ENCODE measurements at places on chromosomes 11 and 22.

- no peak for DNase-seq
Observed at GRCh38 chr11:119187123-119187892, 2.0 kb downstream of the NHERF4 start.

GRCh38 chr22:38629108-38629507 lies 27.1 kb downstream of the FAM227A start:
- DNase-seq, result no peak

DNA sequence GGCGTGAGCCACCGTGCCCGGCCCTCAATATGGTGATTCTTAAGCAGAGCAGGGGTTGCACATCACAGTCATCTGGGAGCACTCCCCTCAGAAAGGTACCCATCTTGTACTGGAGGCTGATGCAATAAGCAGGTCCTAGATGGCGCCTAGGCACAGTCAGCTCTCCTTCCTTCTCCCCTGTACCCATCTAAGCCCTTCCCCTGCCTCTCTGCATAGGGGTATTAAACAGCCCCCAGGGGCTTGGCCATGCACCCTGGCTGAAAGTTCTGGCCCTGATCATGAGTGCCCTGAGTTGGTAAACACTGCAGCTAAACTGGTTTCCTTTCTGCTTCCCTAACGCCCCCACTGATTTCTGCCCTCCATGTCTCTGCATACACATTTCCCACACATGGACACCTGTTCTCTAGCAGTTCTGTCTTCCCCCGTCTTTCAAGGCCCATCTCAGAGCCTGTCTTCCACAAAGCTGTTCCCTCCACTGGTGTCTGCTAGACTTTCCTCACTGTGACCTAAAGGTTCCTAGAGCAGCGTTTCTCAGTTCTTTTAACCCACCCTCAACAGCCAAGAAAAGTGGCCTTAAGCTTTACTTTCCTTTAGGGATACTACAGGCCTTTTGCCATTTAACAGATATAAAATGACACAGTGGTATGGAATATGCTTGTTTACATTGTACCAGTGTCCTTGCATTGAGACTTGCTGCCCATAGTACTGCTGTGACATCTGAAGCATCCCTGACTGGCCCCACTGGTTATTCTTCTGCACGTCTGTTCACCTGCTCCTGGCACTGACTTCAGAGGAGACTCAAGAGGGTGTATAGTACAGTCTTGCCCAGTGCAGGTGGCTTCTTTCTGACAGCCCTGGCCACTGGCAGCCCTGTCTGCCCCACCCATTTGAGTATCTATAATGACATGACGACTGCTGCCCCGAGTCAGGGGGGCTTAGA lies 15.6 kb downstream of the UBE2L3 start:
- no peak for DNase-seq

DNA sequence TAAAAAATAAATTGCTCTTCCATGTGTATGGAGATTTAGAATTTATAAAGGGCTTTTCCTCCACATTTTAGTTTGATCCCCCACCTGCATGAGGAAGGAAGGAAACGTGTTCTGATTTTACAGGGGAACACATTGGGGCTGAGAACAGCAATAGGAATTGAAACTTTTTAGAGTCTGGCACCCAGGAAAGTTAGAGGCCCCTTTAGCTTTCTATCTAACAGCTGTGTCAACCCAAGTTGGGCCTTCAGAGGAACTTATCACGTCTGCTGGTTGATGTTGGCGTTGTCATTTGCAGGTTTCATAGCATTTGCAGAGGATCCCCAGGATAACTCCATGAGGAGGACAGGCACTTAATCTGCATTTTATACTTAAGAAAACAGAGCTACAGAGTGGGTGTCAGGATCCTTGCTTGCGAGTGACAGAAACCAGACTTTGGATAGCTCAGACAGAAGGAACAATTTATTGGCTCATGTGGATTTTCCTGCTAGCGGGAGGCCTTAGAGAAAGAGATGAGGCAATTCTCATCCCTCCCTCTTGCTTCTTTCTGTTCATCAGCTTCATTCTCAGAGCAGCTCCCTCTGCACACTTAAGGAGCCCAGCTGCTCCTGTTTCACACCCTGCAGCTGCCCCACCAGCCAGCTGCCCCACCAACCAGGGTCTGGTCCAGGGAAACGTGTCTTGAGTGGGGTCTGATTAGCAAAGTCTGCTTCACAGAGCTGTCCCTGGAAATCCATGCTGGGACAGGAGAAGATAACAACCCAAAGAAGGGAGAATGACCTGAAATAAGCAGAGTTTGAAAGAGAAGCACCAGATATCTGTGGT lies 92.5 kb upstream of the OR4B1 start:
- no peak for DNase-seq

- no peak for DNase-seq
Observed at GRCh38 chr11:2136952-2137201, 2.3 kb downstream of the IGF2 start.

- DNase-seq, result no peak
Observed at GRCh38 chr11:60982184-60982583, 10.7 kb downstream of the CD6 start.

- no peak for DNase-seq
Observed at GRCh38 chr22:35257002-35257320, 332 bp upstream of the HMGXB4 start.

DNA sequence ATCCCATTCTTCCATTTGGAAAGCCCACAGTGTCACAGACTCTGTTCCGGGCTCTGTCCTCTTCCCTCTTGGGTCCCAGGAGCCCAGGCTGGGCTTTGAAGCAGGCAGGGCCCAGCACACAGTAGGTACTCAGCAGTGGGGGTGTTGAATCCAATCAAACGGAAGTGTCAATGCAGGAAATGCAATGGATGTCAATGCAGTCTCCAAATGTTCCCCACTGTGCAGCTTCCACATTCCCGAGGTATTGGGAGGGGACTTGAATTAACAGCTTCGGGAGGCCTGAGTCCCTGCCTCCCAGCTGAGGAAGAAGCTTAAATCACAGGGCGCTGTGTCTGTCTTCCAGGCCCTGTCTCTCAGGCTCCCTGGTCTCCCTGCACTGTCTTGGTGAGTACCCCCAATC lies 21.8 kb upstream of the SMIM35 start:
- no peak for DNase-seq

DNA sequence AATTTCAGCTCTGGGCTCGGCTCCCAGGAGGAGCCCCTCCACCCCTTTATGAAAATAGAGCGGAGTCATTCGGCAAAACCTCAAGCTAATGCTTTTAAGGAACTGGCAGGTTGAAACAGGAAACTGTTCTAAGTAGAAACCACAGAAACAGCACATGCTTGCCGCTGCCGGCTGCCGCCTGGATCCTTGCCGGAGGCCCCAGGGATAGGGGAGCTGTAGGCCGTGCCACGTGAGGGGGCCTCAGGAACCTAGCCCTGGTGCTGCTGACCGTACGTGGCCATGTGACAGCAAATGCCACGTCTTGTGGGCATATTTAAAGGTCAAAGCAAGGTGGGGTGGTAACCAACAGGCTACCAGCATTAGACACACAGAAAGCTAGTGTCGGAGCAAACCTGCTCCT lies 77.9 kb upstream of the TIMP3 start:
- DNase-seq, result peak; percentile 10

DNA sequence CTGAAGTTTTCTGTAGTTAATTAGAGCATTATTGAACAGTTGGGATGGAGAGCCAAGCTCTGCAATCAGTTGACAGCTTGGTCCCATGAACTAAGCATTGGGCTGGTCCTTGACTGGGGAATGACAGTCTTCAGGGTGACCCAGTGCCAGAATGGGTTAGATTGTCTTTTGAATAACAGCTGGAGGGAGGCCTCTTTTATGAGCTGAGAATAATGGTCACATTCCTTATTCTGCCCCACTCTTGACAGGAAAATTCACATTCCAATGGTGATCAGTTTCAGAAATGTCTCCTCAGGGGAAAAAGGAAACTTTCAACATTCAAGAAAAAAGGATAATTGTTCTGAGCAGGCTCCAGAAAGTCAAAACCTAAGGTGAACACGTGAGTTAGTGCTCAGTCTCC lies 113.9 kb downstream of the KIRREL3 start:
- no peak for DNase-seq

- DNase-seq, result no peak
Observed at GRCh38 chr11:86999859-87000753, 37.6 kb upstream of the TMEM135 start.

DNA sequence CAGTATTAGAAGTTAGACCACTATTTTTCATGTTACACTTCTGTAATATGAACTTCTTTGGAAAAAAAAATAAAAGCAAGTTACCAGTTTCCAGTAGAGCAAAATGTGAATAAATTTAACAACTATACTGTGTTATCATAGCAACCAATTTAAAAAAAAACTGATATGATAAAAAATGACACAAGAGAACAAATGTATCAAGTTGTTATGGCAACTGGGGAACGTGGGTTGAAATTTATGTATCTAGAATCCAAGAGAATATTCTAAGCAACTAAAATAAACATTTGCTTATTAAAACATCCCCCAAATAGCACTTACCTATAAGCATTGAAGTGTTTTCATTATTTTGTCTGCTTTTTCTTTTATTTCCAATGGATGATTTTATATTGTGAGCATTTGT lies 442.4 kb downstream of the DLG2 start:
- no peak for DNase-seq

DNA sequence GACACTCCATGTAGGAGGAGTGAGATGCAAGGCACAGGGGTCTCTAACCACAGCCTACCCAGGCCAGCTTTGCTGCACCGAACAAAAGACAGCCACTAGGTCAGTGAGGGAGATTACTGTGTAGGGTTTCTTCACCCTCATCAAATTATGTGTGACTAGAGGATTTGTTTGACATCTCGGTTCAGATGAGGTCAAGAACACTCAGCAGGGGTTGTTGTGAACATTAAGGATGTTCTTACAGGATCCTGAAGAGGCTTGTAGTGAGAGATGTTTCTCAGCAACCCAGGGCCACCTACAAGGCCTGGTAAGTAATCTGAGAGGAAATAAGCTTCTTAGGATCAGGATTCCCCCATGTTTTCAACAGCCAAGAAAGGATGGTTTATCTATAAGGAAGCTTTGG lies 202.1 kb downstream of the NXPE2 start:
- DNase-seq, result no peak

DNA sequence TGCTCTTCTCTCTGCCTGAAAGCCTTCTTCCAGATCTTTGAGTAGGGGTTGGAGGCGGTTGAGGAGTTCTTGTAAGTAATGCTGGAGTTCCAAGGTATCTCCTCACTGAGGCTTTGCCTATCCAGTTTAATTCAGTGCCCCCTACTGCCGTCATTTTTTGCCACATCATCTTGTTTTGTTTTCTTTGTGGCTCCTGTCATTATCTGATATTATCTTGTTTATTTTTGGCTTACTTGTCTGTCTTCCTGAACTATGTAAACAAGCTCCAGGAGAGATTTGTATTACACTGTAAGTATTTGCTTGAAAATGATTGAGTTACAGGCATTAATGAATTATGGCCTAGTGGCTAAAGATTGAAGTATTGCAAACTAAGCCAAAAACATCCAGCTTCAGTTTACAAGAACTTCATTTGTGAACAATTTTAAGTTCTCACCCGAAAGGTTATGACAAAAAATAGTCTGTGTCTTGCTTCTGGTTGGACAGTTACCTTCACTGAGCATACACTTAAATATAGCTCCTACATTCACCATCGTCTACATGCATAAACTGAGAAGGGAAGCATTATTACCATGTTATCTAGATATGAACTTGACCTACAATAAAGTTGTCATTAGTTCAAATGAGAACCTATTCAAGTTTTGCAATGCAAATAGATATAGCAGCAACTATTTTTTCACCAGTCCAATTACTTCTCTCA lies 154.8 kb downstream of the ARHGAP42 start:
- no peak for DNase-seq

- DNase-seq, result no peak
Observed at GRCh38 chr22:37244922-37245722, 1.1 kb upstream of the RAC2 start.
